ENCODE measurements at places on chromosomes 5 and 9. TPM values are rescaled to one million over a fixed set of nuclear protein-coding genes. Genes with fewer than 3 reads are reported as not detected.

LRRC19 gene
- not detected for total RNA-seq

FBXL7 gene
- total RNA-seq: 1.1 TPM

FOXD1 gene
- 19.4 TPM for total RNA-seq

MED22 gene
- 32.2 TPM for total RNA-seq

SEMA6A gene
- 0.15 TPM for total RNA-seq

ENTPD2 gene
- total RNA-seq: 4.7 TPM

C5orf15 gene
- 51.4 TPM for total RNA-seq

KIF12 gene
- 1.8 TPM for total RNA-seq

MEGF9 gene
- 18.9 TPM for total RNA-seq

SPINK7 gene
- total RNA-seq: not detected

PRRT1B gene
- 0.30 TPM for total RNA-seq

C5orf58 gene
- total RNA-seq: not detected

TLX3 gene
- not detected for total RNA-seq

DMRT2 gene
- not detected for total RNA-seq

PCDHA1 gene
- total RNA-seq: 0.14 TPM

ST8SIA4 gene
- total RNA-seq: 0.29 TPM

BARHL1 gene
- 0.03 TPM for total RNA-seq
